ENCODE measurements at places on chromosomes 3 and 15. TPM values are rescaled to one million over a fixed set of nuclear protein-coding genes. Genes with fewer than 3 reads are reported as not detected.
A peak's percentile ranks its signal among the peaks of the same experiment; 100 is the strongest.

DNA sequence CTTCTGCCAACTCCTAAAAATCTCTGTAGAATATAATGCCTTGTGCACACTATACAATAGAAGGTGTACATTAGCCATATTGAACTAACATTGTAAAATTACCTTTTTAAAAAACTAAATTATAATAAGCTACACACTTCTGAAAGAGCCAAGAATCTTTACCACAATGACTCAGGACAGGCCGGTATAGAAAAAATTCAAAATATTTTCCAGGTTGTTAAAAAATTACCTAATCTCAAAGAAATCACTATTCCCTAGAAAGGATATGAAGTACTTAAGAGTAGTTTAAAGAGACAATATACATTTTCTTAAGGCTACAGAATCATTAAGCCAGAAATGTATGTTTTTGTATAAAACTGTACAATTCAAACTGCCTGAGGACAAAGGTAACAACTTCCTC is 48.5 kb downstream of the TJP1 start:
- H3K36me3 ChIP-seq = peaks cover 21% of the 10 kb centered on the region
- H3K27me3 ChIP-seq = no peaks in the 10 kb centered on the region
- H3K27ac ChIP-seq = no peak overlapping the region
- H3K4me3 ChIP-seq = no peak overlapping the region
- DNase-seq = no peak
- H3K4me1 ChIP-seq = peaks cover 7% of the 10 kb centered on the region

GRCh38 chr3:40845916-40846315 is 321.2 kb downstream of the ZNF621 start:
- no peak overlapping the region for H3K27ac ChIP-seq
- no peaks in the 10 kb centered on the region for H3K27me3 ChIP-seq
- H3K4me3 ChIP-seq = no peak overlapping the region

GRCh38 chr15:33375236-33375635 is 64.5 kb downstream of the RYR3 start:
- DNase-seq = no peak
- H3K4me1 ChIP-seq = no peaks in the 10 kb centered on the region
- H3K36me3 ChIP-seq = no peaks in the 10 kb centered on the region
- no peak overlapping the region for H3K27ac ChIP-seq
- no peaks in the 10 kb centered on the region for H3K27me3 ChIP-seq
- no peak overlapping the region for H3K4me3 ChIP-seq

The ADAMTS9 gene
- 36.9 TPM for total RNA-seq

- H3K27ac ChIP-seq = peak overlapping the region; percentile 92
- H3K27me3 ChIP-seq = no peaks in the 10 kb centered on the region
- H3K4me3 ChIP-seq = peak overlapping the region; percentile 62
- no peak for DNase-seq
- H3K36me3 ChIP-seq = no peaks in the 10 kb centered on the region
- peaks cover 21% of the 10 kb centered on the region for H3K4me1 ChIP-seq
These were observed 700 bp upstream of the BLM start for GRCh38 chr15:90716317-90716975.

The FILIP1L gene
- 24.3 TPM for total RNA-seq

- H3K27ac ChIP-seq = no peak overlapping the region
- no peak for DNase-seq
- H3K4me1 ChIP-seq = no peaks in the 10 kb centered on the region
- H3K27me3 ChIP-seq = no peaks in the 10 kb centered on the region
- H3K36me3 ChIP-seq = no peaks in the 10 kb centered on the region
These were observed 127.7 kb upstream of the EPHA3 start for GRCh38 chr3:88979760-88980159.

DNA sequence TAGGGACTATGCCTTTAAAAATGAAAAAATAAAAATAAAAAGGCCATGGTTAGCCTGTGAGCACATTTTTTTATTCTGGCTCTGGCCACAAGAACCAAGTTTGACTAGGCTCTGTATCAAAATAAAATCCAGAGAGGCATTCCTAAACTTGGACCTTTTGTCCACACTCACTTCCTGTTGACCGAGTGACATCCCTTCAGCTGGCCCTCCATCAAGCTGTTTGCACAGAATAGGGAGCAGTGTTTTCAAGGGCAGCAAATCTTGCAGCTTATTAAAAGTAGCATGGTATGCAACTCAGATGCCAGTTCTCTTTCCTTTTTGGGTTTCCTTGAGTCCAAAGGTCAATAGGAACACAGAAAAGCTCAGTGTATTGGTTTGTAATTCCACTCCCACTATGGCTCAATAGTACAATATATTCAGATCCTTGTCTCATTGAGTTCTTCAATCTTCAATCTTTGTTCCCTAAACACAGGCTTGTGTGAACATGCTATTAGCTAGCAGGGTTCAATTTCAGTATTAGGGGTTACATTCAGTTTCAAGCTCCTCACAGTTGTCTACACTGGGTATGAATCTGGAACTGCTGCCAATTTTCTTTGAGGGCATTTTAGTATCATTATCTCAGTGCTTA is 244.5 kb downstream of the RBMS3 start:
- peaks cover 12% of the 10 kb centered on the region for H3K4me1 ChIP-seq
- no peak overlapping the region for H3K4me3 ChIP-seq
- H3K36me3 ChIP-seq = no peaks in the 10 kb centered on the region
- H3K27me3 ChIP-seq = no peaks in the 10 kb centered on the region

The TNFAIP8L3 gene
- total RNA-seq = 3.7 TPM

The KIAA1143 gene
- total RNA-seq = 20.4 TPM

DNA sequence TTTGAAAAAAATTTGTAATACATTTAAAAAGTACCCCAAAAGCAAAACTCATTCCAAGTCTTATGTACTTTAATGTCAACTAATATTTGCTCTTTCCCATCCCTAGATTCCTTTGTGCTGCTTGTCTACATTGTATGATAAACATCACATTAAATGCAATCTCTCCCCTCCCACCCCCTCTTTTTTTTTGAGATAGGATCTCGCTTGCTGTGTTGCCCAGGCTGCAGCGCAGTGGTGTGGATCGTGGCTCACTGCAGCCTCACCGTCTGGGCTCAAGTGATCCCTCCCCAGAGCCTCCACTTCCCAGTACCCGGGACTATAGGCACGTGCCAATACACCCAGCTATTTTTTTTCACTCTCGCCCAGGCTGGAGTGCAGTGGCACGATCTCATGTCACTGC is 12.6 kb downstream of the MAP2K1 start:
- DNase-seq = no peak
- H3K27ac ChIP-seq = no peak overlapping the region
- H3K4me1 ChIP-seq = peaks cover 57% of the 10 kb centered on the region
- H3K27me3 ChIP-seq = no peaks in the 10 kb centered on the region

The LRRC34 gene
- 5.2 TPM for total RNA-seq

The WDR73 gene
- 25.7 TPM for total RNA-seq
